AG08395 (cell line): ENCODE measurements at places on chromosomes 3 and 15.

GRCh38 chr3:184491011-184491576 is 70.5 kb upstream of the EPHB3 start:
- no peak for DNase-seq

GRCh38 chr3:48652923-48653715 is 9.6 kb downstream of the CELSR3 start:
- DNase-seq, result no peak

DNA sequence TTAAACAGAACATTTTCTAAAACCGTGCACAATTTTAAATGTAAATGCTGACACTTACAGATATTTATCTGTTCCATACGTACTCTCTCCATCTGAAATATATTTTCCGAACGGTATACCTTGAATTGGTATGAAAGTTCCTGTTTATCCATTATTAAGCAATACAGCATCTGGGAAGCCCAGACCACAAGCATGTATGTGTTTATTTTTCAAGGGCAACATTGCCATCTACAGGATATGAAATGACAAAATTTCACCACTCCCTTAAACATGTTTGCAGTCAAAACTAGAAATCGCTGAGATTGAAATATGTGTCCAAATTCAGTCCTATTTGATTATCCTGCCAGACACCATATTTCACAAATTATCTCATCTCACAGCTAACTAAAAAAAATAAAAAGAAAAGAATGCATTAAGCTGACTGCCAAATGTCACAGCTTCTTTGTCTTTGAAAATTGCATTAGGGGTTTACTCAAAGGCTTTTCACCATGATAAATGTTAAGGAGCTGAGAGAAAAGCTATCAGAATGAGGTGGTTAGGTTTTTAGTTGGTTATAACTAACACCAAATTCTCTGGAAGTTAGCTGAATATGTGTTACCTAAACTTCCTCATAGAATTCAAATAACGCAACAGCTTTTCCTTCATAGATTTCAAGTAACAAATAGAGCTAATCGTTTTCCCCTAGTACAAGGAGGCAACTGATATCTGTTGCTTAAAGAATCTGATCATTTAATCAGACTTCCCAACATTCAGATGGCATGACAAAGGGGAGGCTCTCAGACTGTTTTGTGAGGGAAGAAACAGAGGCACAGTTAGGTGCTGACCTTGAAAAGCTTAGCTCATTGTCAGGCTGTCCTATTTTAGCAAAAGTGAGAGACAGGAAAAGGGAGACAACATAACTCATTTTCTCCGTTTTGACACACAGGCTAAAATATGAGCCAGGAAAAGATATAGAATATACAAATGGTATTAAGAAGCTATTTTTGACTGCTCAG is 533.1 kb downstream of the TBL1XR1 start:
- peak; percentile 51 for DNase-seq

DNA sequence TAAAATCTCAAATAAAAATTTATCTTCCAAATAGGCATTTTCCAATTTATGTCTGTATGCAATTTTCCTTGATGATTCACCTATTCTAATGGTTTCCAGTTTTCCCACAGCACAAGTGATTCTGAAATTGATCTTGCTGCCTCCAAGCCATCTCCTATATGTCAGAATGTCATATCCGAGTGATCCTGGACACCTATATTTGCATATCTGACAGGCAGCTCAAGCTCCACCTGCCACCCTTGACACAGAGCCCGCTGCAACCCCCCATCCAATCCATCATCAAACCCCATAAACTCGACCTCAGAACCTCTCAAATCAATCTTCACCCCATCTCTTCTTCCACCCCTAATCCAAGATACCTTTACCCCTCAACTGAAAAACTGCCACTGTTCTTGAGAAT is 579.5 kb downstream of the EPHB1 start:
- no peak for DNase-seq

DNA sequence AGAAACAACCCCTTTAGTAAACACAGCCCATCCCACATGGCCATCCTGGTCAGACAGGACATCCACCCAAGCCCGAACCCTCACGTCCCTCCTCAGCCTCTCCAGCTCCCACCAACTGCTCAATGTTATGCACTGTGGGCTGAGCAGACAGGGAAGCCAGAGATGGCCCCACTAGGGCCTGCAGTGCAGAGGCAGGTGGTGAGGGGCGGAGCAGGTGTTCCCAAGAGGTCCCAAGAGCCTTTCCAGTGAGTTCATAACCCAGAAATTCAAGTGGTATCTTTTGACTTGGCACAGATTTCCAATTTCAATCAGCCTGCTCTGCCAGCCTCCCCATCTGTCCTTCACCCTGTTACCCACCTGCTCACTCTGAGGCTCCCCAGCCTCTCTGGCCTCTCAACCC is 130.3 kb downstream of the LIPC start:
- no peak for DNase-seq

- DNase-seq, result no peak
Measured at GRCh38 chr3:37715976-37716375, 145.7 kb upstream of the CTDSPL start.

- no peak for DNase-seq
Measured at GRCh38 chr3:62261736-62262135, 111.6 kb downstream of the FEZF2 start.

DNA sequence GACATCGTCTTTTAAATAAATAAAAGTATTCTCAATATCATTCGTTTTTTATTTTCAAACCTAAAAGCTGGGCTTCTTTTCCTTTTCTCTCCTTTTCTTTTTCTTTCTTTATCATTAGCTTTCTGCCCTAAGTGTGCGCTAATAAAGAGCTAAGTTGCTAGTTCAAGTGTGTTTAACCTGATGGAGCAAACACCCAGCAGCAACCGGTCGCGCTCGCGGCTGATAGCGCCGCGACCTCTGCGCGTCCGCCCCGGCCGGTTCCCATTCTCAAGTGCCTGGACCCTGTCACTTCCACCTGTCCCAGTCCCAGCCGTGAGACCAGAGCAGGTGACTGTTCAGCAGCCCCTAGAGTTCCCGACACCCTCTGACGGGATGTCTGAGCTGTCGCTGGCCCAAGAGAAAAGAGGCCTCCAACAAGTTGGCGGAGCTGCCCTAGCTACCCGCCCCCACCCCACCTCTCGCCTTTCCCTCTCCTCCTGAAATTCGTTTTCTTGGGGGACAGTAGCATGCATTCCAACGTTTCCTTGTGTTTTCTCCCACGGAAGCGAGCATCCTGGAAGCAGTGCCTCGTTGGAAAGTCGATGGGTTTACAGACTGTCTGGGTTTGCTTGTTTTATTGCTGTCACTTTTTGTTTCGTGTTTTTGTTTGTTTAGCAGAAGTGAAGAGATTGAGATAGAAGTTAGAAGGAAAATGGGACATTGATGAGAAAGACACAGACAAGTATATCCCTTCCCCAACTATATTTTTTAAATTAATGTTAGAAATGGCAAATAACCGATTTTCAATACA is 3.1 kb upstream of the MECOM start:
- no peak for DNase-seq
